RWPE1 (cell line): ENCODE measurements at places on chromosomes 6 and 20.

- DNase-seq = no peak
Measured at GRCh38 chr6:131917763-131918649, 33.2 kb downstream of the CCN2 start.

DNA sequence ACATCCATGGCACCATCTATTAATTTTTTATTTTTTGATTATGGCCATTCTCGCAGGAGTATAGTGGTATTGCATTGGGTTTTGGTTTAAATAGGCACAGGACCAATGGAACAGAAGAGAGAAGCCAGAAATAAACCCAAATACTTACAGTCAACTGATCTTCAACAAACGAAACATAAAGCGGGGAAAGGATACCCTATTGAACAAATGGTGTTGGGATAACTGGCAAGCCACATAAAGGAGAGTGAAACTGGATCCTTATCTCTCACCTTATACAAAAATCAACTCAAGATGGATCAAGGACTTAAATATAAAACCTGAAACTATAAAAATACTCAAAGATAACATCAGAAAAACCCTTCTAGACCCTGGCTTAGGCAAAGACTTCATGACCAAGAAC, 25.3 kb upstream of the RUNX2 start:
- no peak for DNase-seq

- no peak for DNase-seq
Measured at GRCh38 chr6:139690007-139690406, 315.6 kb upstream of the CITED2 start.

DNA sequence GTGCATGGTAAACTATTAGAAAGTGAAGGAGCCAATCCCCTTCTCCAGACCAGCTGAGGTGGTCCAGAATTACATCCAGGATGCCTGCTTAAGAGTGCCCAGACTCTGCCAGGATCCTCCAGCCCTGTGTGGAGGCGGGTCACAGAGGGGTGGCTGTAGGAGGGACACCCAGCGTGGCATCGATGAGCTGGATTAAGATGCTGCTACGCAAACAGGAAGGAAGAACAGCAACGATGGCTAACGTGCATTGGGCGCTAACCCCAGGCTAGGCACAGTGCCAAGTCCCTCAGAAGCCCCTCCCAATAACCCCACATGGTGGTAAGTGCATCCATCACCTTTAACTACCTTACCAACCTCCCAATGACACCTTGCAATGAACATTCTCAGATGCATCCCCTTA, 63.9 kb upstream of the MRPS10 start:
- DNase-seq = no peak

DNA sequence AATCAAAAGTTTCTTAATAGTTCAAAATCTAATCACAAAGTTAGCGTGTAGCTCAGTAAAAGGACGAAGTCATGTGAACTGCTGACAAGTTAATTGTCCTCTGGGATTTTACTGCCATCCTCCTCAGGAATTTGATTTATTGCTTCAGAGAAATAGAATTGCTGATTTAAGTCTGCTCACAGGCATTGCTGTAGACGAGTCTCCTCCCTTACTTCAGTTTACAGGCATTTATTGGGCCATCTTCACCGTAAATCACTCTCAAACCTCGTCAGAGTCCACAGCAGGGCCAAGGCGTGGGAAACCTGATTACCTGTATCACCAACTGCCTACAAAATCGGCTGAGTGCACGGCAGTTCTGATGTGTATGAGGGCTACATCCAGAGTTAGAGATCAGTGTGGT, 119.1 kb upstream of the PDE10A start:
- no peak for DNase-seq

GRCh38 chr6:151087861-151088598, 151.7 kb upstream of the AKAP12 start:
- no peak for DNase-seq

GRCh38 chr6:170253226-170253909, 37.5 kb downstream of the DLL1 start:
- DNase-seq = no peak

DNA sequence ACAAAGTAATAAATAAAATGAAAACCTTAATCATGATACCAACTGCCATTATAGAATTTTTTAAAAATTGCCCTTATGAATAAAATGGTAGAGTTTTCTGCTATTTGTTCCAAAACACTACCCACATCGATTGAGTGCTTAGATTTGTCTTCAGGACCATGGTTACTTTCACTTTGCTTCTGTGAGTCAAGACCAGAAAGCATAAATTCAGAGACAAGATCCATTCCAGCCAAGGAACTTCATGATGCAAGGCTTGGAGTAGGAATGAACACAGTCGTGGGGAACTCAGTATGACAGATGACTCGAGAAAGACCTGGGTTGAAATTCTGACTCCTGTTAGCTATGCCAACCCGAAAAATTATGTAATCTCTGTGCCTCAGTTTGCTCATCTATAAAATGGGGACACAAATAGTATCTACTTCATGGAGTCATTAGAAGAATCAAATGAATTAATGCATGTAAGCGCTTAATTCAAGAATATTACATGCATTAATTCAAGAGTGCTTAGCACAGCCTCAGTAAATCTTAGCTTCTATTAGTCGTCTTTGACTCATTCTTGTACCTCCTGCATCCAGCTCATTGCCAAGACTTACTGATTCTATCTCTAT, 72.5 kb upstream of the MYLIP start:
- no peak for DNase-seq

DNA sequence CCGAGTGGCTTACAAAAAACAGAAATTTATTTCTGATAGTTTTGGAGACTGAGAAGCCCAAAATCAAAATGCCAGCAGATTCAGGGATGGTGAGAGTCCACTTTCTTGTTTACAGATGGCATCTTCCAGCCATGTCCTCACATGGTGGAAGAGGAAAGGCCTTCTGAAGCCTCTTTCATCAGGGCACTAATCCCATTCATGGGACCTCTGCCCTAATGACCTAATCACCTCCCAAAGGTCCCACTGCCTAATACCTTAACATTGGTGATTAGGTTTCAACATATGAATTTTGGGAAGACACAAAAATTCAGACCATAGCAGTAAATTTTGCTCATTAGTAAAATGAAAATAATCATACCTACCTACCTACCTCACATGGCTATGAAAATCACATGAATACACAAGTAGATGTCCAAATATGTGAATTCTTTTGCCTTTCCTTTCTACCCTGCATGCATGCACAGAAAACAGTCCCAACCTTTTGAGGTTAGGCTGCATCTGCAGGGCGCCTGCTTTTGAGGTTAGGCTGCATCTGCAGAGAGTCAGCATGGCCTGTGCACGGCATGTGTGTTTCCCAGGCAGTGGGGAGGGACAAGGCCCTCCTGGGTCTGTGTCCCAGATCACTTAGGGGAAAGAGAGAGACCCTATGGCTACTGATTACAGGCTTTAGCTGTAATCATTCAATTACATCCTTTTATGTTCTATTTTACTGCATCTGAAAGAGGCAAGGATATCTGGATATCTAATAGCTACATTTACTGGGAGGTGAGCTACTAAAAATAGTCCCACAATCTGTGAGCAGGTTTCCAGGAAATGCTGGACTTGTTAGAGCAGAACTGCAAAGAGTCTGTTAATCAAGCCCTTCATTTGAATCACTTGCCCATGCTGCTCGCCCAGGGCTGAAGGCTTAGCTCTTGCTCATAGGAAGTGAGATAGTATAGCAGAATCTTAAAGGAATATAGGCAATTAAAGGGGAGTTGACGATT, 497.7 kb upstream of the MARCKS start:
- peak; percentile 37 for DNase-seq

DNA sequence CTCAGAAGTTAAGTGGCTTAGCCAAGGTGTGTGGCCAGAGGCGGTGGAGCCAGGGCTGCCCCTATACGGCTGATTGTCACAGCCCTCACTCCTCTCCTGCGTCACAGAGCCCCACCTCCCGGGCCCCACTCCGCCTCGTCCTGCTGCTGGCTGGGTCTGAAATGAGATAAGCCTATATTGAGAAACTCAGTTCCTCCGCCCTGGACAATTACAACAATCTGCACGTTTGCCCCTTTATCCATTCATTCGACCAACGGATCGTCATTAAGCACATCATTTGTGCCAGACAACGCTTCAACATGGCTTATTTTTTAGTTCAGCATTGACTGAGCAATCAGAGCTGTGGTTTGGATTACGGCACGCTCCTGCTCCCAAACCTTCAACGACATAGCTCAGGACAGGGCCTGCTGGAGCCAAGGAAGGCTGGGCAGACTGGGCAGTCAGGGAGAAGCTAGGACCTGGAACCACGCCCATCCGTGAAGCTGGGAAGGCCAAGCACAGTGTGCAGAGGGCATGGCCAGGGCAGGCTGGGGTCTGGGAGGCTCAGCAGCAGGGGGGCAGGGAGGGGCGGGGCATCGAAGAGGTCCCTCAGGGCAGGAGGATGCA, 16.6 kb upstream of the EZR start:
- no peak for DNase-seq

- DNase-seq = no peak
Measured at GRCh38 chr6:3267162-3267561, 8.4 kb downstream of the PSMG4 start.

GRCh38 chr6:1346101-1346500, 34.2 kb downstream of the FOXQ1 start:
- DNase-seq = no peak

DNA sequence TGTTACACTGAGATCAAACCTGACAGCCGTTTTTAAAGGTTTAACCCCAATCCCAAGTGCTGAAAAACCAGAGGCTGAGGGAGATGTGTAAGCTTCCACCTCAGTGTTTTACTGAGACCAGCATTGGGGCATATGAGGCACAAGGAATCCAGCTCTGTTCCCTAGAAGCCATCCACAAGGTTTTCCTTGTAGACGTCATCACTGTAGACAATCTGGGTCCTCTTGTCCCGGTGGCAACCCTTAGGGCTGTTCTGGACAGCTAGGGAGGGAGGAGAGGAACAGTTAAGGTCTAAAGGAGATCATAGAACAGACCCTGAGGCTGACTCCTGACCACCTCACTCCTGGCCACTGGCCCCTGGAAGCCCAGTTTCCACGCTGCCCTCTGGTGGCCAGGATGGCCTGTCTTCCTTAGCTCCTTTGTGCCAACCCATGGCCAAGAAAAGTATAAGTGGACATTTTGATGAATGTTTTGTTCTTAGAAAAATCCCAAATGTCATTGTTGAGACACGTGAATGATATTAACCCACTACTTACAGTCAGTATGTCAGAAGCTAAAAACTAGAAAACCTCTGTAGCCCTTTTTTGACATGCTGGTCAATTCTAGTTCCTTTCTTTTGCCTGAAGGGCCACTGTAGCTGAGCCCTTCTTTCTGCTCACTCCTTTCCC, 6.4 kb downstream of the CFB start:
- DNase-seq = peak; percentile 53

GRCh38 chr20:7856756-7857155, 83.5 kb downstream of the HAO1 start:
- DNase-seq = peak; percentile 84

- peak; percentile 98 for DNase-seq
Measured at GRCh38 chr20:64151633-64152530, 12.4 kb upstream of the MYT1 start.

DNA sequence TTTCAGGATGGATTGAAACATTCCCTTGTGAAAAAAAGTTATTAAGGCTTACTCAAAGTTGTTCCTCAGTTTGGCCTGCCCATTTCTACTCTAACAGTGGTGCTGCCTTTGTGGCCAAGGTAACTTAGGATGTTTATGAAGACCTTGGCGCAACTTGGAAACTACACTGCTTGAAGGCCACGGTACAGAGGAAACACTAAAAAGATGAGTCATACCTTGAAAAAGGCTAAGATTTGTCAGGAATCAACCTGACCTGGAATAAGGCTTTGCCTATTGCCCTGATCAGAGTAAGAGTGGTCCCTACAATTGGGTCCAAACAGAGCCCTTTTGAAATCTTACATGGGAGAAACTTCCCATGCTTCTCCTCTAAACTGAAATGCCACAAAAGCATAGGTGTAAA, 119.9 kb upstream of the MOCS1 start:
- no peak for DNase-seq

- DNase-seq = no peak
Measured at GRCh38 chr6:156309017-156309416, 468.2 kb upstream of the ARID1B start.

DNA sequence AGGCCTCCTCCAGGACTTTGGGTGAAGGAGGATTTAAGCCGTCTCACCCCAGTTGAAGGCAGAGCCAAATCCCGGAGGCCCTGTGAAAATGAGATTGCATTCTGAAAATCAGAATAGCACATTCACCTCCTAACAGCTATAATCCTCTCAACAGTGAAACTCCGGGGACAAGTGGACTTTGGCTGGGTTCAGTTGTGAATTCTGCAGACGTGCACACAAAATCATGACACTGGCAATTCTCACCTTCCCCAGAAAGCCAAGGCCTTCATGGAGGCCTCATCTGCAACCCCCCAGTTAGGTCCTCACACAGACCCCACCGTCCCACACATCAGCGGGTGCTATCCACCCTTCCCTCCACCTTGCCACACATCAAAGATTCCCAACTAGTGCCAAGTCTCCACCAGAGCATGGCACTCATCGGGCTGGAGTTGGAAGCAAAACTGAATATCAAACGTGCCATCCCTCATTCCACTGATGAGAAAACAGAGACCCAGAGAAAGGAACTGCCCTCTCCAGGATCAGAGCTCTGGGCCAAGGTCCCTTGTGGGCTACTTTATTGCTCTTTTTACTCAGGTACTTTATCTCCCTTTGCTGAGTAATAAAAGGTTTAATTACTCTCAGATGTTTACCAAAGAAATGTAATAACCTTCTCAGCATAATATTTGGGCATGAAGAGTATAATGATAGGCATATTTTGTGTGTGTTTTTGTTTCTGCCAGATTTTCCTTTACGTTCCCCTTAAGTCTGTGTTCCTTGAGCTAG, 4.8 kb upstream of the BTNL2 start:
- no peak for DNase-seq

DNA sequence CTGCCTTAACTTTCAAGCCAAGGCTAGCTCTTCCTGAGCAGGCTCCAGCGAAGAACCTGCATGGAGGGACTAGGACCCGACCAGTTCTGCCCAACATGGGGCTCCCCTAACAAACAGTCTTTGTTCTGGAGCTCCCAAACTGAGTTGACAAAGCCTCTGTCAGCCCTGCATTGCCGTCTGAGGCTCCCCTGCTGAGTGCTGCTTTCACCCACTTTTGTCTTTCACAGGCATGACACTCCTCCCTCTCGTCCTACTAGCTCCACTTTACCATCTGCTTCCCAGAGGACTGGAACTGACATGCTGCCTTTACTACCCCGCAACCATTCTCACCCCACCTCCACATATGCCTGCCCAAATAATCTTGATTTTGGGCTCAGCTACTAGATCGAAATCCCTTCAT, 45.1 kb upstream of the B4GALT5 start:
- no peak for DNase-seq

DNA sequence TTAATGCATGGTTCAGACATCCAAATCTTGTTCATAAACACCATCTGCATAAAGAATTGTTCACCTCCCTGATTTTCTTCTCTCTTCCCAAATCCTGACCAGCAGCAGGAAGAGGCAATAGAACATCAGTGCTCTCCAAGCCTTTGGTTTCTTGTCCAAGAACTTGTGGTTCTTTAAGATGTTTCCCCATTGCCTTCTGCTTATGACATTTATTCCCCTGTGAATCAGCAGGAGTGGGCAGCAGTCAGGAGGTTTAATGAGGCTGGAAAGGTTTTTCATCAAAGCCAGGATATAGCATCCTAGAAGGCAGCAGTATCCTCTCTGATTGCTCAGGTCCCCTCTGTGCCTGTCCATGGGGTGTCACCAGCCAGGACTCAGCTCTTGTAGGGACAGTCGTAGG, 5.3 kb downstream of the HDDC2 start:
- no peak for DNase-seq

- no peak for DNase-seq
Measured at GRCh38 chr20:11054266-11054993, 380.6 kb upstream of the JAG1 start.

GRCh38 chr20:46192376-46192944, 74.3 kb downstream of the CD40 start:
- DNase-seq = no peak
